Mucosa of gallbladder (tissue), 1 donor: ENCODE measurements at places on chromosomes 7 and 10. TPM values are rescaled to one million over a fixed set of nuclear protein-coding genes. Genes with fewer than 3 reads are reported as not detected.
A peak's percentile ranks its signal among the peaks of the same experiment; 100 is the strongest.

The LMOD2 gene
- total RNA-seq = not detected

DNA sequence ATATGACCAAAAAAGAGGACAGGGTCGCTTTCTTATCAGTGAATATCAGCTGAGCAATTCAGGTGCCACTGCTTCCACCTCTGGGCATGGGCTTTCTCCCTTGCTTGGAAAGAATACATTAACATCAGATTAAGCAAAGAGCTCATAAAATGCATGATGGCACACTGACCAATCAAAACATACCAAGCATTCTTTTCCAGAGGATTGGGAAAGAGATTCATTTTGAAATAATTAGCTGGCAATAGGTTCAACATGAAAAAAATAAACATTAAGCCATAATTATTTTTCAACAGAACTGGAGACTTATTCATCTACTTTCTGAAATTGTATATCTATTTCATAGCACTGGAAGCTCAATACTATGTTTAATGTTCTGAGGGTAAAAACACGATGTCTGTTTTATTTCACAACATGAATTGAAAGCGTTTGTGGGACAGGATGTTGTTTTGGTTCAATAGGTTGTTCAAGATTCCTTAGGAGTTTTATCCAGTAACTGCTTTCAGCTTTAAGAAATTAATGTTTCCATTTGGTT is 53.2 kb downstream of the TFAM start:
- no peak for DNase-seq

DNA sequence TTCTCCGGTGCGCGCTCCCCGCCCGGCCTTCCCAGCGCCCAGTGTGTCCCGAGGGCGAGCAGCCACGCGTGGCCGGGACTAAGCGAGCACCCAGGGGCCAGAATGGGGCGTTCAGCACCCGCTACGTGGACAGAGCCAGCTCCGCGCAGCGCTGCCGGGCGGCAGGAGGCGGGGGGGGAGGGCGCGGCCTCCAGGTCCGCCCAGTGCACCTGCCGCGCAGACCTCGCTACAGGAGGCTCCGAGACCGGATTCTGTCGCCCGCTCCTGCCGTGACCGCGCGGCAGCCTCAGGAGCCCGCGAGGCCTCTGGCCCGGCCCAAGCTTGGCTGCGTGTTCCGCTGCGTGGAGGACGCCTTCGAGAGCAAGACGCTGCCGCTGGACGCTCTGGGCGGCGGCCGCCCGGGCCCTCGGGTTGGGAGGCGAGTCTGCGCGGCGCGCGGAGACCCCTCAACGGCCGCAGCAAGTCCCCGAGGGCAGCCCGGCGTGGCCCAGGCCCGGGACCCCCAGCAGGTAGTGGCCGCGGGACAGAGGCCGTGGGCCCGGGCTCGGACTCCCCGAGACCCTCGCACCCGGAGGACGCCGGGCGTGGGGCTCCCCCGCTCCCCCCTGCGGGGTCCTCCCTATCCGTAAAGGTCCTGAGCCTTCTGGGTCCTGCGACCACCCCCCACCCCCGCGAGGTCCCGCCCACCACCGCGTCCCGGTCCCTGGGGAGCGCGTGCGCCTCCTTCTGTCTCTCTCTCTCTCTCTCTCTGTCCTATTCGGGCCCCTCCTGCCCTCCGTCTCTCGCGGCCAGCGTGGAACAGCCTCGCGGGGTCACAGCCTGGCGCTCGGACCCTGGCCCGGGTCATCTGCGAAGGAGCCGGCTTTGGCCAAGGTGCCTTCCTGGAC is 904 bp upstream of the DPYSL4 start:
- DNase-seq = peak; percentile 53

GRCh38 chr7:150564006-150564405 is 3.2 kb upstream of the GIMAP4 start:
- DNase-seq = no peak

DNA sequence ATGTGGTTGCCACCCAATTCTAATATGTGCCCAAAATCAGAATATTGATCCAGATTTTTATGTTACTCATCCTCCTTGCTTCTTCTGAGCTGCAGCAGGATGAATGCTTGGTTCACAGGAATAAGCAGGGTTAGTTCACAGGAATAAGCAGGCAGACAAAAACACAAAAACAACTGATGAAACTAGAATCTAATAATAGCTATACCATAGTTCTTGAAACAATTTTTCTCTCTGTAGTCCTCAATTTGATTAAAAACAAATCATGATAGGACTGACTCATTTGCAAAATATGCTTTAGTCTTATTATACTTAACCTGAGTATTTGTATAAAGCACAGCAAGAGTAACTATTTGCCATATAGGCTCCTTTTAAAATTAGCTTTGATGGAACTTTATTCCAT is 24.4 kb upstream of the ARHGAP12 start:
- DNase-seq = no peak

DNA sequence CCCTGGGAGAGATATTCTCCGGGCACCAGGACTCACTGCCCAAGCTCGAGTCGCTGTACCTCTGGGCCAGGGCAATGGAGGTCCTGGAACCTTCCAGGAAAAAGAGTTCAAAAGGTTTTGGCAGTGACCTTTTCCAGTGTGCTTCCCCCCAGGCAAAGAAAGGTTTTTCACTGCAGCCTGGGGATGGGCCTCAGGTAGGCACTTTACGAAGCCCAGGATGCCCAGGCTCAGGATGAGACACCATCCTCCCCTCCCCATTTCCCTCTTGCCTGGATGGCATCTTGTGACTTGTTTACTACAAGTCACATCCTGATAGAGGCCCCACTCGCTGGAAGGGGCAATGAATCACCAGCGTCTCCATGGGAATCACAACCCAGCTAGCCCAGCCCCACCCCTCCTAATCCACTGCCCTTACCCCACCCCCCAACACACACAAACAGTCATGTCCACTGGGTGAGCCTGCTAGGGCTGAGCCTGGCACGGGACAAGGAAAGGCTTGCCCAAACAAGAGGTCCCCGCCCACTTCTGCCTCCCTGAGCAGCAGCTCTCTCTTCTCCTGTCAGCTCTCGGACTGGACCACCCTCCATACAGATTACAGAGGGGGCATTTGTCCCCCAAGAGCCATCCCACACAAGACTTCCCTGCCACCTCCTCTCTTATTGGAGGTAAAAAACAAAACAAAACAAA is 93.8 kb upstream of the SMNDC1 start:
- peak; percentile 74 for DNase-seq
